ENCODE measurements at places on chromosomes 13 and 19. TPM values are rescaled to one million over a fixed set of nuclear protein-coding genes. Genes with fewer than 3 reads are reported as not detected.

The IL11 gene
- total RNA-seq = 0.94 TPM

The PCSK4 gene
- total RNA-seq = 0.95 TPM

The MAMSTR gene
- total RNA-seq = 0.60 TPM

The ZBTB32 gene
- total RNA-seq = not detected

The KLK15 gene
- total RNA-seq = not detected

Measured in bronchial smooth muscle cell (primary cell).